ENCODE measurements at places on chromosomes 16 and 17. TPM values are rescaled to one million over a fixed set of nuclear protein-coding genes. Genes with fewer than 3 reads are reported as not detected.
A peak's percentile ranks its signal among the peaks of the same experiment; 100 is the strongest.

GRCh38 chr17:32342603-32343325, 791 bp upstream of the C17orf75 start:
- DNase-seq: no peak

DNA sequence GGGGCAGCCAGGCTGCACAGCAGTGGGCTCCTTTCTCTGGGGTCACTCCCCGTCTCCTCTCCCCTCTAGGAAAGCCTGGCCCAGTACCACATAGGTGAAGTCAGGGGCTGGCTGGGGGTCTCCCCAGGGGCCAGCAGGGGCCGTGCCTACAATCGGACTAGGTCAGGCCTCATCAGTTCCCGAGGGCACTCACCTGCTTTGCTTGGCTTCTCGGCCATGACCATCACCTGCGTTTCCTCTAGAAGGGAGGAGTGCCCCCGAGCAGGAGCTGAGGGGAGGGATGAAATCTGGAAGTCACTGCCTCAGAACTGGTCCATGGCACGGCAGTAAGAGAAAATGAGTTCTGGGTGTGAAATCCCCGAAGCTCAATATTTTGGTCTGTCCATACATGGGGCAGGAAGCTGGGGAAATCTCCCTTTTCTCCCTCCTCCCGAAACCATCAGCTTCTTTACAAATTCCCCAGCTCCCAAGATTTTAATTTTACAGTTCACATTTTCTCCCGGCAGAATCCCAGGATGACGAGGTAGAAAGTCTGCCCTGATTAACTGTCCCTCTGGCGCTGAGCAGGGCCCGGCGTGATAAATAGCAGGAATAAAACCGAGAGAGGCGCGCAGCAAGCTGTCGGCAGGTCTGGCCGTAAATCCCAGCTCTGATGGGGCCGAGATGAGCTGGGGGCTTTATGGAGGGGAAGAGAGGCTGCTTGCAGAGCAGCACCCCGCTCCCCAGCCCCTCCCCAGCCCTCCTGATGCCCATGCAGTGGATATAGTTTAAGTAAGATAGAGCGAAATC, 172.1 kb downstream of the RBFOX3 start:
- no peak for DNase-seq

- peak; percentile 13 for DNase-seq
Measured at GRCh38 chr16:6643080-6643686, 689.5 kb upstream of the RBFOX1 start.

- no peak for DNase-seq
Measured at GRCh38 chr16:47064775-47065174, 79.0 kb downstream of the NETO2 start.

DNA sequence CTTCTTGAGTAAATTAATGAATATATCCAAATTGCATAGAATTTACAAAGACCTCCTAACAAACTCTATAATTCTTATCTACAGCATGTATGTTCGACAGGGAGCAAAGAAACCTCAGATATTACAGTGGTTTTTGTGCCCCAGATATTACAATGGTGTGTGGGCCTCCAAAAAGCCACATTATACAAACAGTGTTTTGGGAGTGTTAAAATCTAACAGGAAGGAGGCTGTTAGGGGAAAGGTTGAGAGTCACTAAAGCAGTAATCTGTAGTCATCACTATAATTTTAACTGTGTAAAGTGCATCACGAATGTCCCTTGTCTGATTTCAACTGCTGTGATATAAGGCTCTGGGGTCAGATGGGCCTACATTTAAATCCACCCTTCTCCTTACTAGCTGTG, 400.2 kb upstream of the C16orf82 start:
- no peak for DNase-seq

DNA sequence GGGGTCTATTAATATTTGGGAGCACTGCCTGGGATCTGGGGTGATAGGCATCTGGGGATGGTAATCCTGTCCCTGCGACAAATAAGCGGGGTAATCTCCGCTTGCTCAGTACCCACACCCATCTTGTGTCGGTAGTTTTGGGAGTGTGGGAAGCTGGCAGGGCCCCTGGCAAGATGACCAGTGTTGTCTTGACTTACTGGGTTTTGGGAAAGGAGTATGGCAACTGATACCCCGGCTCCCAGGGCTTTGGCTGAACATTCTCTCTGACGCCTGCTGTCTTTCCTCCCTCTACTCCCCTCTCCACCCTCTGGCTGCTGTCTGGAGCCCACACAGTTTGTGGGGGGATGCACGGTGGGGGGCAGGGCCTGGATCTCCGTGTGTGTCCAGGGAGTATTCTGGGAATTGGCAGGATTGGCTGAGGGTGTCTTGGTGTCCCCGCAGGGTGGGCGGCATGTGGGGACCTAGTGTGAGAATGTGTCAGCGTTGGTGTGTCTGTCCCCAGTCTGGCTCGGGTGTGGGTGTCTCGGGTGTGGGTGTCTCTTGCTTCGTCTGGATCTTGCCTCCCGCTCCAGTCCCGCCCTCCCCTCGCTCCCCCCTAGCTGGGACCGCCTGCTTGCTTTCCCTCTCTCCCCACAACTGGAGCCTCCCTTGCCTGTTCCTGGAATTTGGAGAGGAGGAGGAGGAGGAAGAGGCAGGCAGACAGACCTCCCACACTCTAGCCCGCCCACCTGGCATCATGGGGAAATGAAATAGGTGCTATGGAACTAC, 12.0 kb downstream of the RARA start:
- DNase-seq: peak; percentile 63

DNA sequence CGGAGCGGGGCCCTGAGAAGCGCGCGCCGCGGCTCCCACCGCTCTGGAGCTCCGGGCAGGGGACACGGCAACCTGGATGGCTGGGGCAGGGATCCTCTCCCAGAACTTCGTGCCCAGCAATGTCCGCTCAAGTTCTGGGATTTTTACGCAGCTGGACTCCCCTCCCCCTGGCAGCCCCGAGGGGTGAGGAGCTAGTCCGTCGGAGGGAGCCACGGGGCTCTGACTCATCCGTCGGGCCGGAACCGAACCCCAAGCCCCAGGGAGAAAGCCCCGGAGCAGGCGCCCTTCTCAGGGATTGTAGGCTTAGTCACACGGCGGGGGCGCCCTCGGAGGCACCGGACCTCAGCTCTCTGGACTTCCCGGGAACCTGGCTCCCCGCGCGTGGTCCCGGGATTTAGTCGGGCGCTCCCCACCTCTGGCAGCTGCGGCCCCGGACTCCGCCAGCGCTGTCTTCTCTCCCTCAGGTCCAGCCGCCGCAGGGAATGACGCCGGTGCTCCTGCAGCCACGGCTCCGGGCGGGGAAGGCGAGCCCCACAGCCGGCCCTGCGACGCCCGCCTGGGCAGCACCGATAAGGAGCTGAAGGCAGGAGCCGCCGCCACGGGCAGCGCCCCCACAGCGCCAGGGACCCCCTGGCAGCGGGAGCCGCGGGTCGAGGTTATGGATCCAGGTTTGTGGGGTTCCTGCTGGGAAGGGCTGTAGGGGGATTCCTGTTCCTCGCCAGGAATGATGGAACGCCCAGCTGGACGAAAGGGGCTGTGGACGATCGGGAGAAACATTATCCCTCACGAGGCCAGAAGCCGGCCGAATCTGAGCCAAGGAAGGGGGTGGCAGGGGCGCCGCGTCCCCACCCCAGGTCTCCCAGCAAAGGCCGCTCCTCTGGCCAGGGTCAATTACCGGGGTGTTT, 830 bp downstream of the SPHK1 start:
- peak; percentile 46 for DNase-seq

GRCh38 chr17:66469088-66469442, 166.7 kb downstream of the PRKCA start:
- no peak for DNase-seq

GRCh38 chr17:59002126-59002525, 104.6 kb downstream of the TRIM37 start:
- no peak for DNase-seq

- no peak for DNase-seq
Measured at GRCh38 chr17:82791532-82791931, 39.7 kb downstream of the TBCD start.

GRCh38 chr17:10197721-10198508, 491 bp downstream of the GAS7 start:
- no peak for DNase-seq

GRCh38 chr17:68196394-68197090, 51.3 kb upstream of the AMZ2 start:
- no peak for DNase-seq

- DNase-seq: no peak
Measured at GRCh38 chr17:56521414-56522141, 71.9 kb upstream of the NOG start.

DNA sequence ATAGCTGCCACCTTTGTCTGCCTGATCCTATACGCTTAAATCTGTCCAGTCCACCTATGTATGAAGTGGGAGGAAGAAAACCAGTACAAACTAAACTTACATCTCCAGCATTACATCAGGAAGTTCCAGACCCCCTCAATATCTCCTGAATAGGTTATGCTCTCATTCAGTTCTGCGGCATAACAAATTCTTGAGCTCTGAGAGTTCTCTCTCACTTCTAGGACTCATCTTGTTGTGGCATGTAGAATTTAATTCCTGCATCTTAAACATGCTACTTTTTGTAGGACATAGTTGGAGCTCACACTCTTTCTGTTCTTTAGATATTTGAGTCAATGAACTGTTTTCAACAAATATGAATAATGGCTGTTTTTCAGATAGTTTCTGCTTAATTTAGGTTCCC, 662.5 kb downstream of the CDH11 start:
- DNase-seq: no peak

DNA sequence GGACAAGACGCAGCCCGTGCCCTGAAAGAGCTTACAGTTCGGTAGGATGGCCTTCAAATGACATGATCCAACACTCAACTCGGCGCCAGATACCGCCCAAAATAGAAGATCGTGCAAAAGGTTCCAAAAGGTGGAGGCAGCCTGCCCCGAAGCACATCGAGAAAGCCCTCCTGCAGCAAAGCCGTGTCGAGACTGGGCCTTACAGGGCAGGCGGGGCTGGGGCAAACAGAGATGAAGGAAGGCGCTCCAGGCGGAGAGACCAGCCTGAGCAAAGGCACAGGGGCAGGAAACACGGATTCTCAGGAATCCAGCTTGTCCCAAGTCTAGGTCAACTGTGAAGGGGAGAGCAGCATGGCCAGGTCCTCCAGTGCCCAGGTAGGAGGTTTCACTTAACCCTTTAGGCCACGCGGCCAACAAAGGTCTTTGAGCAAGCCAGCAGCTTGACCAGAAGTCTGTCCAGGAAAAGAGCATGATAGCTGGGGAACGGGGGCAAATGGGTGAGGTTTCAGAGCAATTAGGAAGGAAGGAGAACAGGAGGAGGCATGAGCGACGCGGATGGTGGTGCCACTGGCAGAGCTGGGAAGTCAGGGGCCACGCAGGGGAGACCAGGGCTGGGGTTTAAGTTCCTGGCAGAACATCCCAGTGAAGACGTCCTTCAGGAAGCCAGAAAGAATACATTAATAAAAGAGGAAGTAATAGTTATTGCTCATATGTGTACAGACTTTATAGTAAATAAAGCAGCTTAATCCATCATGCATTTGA, 21.2 kb upstream of the EIF1 start:
- no peak for DNase-seq

GRCh38 chr16:88778271-88778525, 6.8 kb downstream of the PIEZO1 start:
- no peak for DNase-seq

DNA sequence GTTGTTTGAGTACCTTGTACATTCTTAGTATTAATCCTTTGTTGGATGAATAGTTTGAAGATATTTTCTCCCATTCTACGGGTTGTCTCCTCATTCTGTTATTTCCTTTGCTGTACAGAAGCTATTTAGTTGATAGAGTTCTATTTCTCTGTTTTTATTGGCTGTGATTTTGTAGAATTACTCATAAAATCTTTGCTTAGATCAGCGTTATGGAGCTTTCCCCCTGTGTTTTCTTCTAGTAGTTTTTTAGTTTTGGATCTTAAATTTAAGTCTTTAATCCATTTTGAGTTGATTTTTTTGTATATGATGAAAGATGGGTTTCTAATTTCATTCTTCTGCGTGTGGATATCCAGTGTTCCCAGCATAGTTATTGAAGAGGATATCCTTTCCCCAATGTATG, 45.4 kb downstream of the NFATC3 start:
- no peak for DNase-seq

- no peak for DNase-seq
Measured at GRCh38 chr16:54286366-54287130, at the start of gene IRX3. TSS of gene IRX3 (minus strand) at chr16:54286787. CDS start at chr16:54286050, 737 bp downstream.

DNA sequence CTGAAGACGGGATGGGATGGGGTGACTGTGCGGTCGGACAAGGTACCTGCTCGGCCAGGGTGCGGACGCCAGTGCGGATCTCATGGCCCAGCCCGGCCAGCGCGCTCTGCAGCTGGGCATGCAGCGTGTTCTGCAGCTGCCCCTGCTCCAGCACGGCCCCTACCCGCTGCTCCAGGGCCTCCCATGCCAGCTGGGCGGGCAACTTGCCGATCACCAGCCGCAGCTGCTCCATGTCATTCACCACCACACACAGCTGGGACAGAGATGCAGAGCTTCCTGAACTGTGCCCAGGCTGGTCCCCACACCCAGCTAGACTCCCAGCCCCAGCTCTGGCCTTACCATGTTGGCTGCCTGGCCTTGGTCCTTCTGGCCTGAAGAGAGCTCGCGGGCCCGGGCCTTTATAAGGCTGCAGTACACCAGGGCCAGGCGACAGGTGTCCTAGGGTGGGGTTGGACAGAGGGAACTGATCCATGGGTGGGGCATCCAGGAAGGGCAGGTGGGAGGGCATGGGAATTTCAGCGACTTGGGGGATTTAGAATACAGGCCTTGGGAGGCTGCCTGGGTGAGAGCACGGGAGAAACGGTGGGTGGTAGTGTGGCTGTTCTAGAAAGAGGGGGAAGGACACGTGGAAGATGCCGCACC, 9.8 kb downstream of the UNC13D start:
- no peak for DNase-seq

DNA sequence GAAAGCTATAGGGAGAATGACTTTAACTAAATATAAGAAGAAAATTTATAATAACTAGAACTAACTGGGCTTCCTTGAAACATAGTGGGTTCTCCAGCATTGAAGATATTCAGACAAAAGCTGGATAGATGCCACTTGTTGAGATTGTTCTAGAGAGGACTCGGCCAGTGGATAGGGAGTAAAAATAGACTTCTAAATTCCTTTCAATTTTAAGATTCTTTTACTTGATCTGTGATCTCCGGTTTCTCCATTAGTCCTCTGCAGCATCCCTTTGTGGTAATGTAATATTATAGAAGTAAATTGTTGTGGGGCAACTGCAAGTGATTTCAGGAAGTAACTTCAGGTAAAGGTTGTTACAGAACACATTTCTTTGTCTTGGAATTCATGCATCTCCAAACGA, 10.3 kb upstream of the RARA start:
- no peak for DNase-seq

The VPS35 gene
- total RNA-seq: 94.5 TPM

The CCL3 gene
- total RNA-seq: 1,594 TPM

The CSNK2A2 gene
- 95.2 TPM for total RNA-seq

The C17orf50 gene
- not detected for total RNA-seq

Measured in activated T-cell treated with anti-CD3 and anti-CD28 coated beads, Interleukin-2, amount 50 U/mL, for 4 hours (primary cell).